ENCODE measurements at places on chromosomes 6 and 20.

DNA sequence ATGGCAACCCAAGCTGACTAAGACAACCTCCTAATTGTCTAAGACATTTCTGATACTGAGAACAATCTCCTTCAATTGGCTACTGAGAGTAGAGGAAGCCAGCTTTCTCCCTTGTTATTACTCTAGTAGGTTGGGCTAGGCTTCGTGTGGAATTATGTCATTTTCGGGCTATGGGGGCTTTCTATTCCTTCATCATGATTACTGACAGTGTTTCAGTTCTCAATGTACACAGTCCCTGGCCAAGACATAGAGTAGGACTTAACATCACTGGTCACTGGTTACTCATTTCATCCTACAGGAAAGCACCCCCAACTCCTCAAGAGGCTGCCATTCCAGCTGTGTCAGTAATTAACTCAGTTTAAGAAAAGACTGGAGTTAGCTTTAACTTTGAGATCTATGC is 100.0 kb downstream of the KIF6 start:
- H3K27me3 ChIP-seq = peaks cover 29% of the 10 kb centered on the region
- H3K27ac ChIP-seq = no peak overlapping the region
- H3K36me3 ChIP-seq = no peaks in the 10 kb centered on the region
- no peak for DNase-seq
- no peaks in the 10 kb centered on the region for H3K4me1 ChIP-seq
- no peak overlapping the region for H3K4me3 ChIP-seq

- H3K4me3 ChIP-seq = no peak overlapping the region
- H3K36me3 ChIP-seq = no peaks in the 10 kb centered on the region
- no peak for DNase-seq
- H3K27me3 ChIP-seq = no peaks in the 10 kb centered on the region
- H3K4me1 ChIP-seq = no peaks in the 10 kb centered on the region
These were observed 272.2 kb upstream of the THEMIS start for GRCh38 chr6:128172752-128173682.

DNA sequence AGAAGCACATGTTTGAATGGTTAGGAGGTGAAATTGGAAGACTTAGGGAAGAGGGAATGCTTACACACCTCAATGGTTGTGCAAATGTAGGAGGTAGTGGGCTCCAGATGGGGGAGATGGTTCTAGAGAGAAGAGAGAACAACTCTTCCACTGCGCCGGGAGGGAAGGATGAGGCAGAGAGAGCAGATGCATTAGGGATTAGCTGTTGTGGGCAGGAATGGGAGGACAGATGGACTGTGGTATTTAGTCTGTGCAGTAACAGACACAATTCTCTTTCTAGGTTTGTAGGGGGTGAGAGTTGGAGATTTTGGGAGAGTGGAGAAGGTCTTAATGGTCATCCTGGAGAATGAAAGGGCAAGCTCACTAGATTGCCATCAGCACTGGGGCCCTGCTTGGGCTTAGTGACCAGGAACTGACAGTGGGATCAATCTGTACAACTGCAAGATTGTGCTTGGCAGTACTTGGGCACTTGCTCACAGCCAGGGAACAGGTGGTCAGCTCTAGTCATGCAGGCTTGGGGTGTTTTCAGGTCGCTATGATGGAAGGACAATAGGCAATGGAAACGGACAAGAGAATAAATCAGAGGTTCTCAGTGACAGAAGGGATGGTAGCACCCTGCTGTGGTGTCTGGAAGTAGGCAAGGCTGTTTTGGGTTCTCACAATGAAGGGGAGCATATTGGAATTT is 182.0 kb upstream of the MYLIP start:
- no peak for DNase-seq
- no peaks in the 10 kb centered on the region for H3K4me1 ChIP-seq
- H3K27me3 ChIP-seq = no peaks in the 10 kb centered on the region
- no peaks in the 10 kb centered on the region for H3K36me3 ChIP-seq

DNA sequence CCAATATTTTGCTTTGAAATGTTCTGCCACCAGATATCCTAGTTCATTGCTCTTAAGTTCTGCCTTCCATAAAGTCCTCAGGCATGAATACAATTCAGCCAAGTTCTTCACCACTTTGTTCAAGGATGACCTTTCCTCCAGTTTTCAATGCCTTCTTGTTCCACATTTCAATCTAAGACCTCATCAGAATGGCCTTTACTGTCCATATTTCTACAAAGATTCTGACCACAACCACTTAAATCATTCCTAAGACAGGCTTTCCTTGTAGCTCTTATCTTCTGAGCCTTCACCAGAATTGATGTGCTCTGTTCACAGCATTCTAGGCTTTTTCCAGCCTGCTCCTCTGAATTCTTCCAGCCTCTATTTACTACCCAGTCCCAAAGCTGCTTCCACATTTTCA is 319.0 kb downstream of the HACE1 start:
- H3K36me3 ChIP-seq = no peaks in the 10 kb centered on the region
- no peaks in the 10 kb centered on the region for H3K4me1 ChIP-seq
- DNase-seq = no peak

GRCh38 chr6:109118871-109119354 is 23.6 kb downstream of the CEP57L1 start:
- H3K27ac ChIP-seq = no peak overlapping the region
- H3K27me3 ChIP-seq = no peaks in the 10 kb centered on the region
- no peaks in the 10 kb centered on the region for H3K36me3 ChIP-seq
- no peak for DNase-seq
- no peak overlapping the region for H3K4me3 ChIP-seq

DNA sequence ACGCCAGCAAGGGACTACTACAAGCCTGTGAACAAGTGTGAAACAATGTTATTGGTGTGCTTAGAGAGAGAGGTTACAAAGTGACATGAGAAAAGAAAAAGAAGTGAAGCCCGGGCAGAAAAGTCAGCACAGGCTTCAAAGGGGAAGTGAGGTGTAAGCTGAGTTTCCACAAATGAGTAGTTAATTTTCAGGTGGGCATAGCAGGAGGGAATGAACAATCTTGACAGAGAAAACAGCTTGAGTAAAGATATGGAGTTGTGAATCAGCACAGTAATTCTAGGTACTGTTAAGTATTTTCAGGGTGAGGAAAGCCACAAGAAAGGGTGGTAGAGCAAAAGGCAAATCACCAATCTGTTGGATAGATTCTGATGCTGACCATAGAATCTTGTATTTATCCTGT is 4.3 kb downstream of the KCNQ5 start:
- peaks cover 10% of the 10 kb centered on the region for H3K36me3 ChIP-seq
- no peaks in the 10 kb centered on the region for H3K27me3 ChIP-seq
- DNase-seq = no peak
- peaks cover 42% of the 10 kb centered on the region for H3K4me1 ChIP-seq

DNA sequence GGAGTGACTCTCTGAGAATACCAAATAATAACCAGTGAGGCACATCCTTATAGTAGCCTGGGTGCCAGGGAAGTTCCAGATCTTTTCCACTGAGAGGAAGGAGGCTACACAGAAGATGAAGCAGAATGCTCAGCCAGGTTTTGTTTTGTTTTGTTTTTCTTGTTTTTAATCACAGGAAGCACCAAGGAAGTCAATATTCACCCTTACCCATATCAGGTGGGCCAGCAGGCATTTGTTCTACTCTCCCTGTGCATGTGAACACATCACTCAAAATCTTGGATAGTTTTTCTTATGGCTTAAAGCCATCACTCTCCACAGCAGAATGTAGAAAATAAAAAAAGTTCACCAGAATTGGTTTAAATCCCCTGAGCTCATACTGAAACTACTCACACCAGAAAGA is 10.5 kb downstream of the SLC17A1 start:
- no peaks in the 10 kb centered on the region for H3K4me1 ChIP-seq
- H3K4me3 ChIP-seq = no peak overlapping the region
- no peak for DNase-seq
- no peak overlapping the region for H3K27ac ChIP-seq
- H3K36me3 ChIP-seq = no peaks in the 10 kb centered on the region
- H3K27me3 ChIP-seq = peaks cover 51% of the 10 kb centered on the region

DNA sequence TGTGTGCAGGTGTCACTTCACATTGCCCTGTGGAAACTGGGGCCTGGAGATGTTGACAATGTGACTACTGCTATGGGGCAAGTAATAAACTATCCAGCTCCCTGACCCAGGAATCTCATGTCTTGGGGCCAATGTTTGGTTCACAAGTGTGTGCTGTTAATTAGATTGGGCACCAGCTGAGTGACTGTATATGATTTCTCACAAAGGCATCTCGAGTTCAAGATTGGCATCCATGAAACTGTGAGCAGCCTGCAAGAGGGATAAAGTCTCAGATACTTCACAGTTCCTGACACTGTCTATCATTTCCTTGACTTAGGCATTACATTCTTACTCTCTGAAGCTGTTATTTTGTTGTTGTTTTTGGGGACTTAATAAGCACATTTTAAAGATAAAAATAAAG is 264.0 kb downstream of the PRKN start:
- H3K27me3 ChIP-seq = no peaks in the 10 kb centered on the region
- no peak overlapping the region for H3K4me3 ChIP-seq
- DNase-seq = no peak
- H3K27ac ChIP-seq = no peak overlapping the region
- H3K36me3 ChIP-seq = no peaks in the 10 kb centered on the region
